Lung (tissue), 17 donors: ENCODE measurements at places on chromosomes 12 and 14. TPM values are rescaled to one million over a fixed set of nuclear protein-coding genes. Genes with fewer than 3 reads are reported as not detected.

The SLCO1B3 gene
- 0.12 TPM for polyA plus RNA-seq

The C12orf56 gene
- 0.03 TPM for polyA plus RNA-seq

The FOXN4 gene
- 0.04 TPM for polyA plus RNA-seq

The KRT79 gene
- 0.02 TPM for polyA plus RNA-seq

The RNASE4 gene
- 28.8 TPM for polyA plus RNA-seq

The CRIP2 gene
- polyA plus RNA-seq = 216 TPM

The ASCL1 gene
- polyA plus RNA-seq = 0.25 TPM

The PRB2 gene
- not detected for polyA plus RNA-seq

The AMN gene
- polyA plus RNA-seq = 10.2 TPM

The KCNMB4 gene
- polyA plus RNA-seq = 1.6 TPM

The PSMA3 gene
- 194 TPM for polyA plus RNA-seq

The RNF212B gene
- 0.09 TPM for polyA plus RNA-seq

The CRADD gene
- 6.3 TPM for polyA plus RNA-seq

The SLCO1B1 gene
- polyA plus RNA-seq = not detected

The RBP5 gene
- polyA plus RNA-seq = 3.3 TPM

The RND1 gene
- polyA plus RNA-seq = 22.0 TPM

The GSG1 gene
- not detected for polyA plus RNA-seq

The SAMD15 gene
- polyA plus RNA-seq = 0.71 TPM

The CPNE6 gene
- polyA plus RNA-seq = not detected
